ENCODE measurements at places on chromosomes 7 and 10.

DNA sequence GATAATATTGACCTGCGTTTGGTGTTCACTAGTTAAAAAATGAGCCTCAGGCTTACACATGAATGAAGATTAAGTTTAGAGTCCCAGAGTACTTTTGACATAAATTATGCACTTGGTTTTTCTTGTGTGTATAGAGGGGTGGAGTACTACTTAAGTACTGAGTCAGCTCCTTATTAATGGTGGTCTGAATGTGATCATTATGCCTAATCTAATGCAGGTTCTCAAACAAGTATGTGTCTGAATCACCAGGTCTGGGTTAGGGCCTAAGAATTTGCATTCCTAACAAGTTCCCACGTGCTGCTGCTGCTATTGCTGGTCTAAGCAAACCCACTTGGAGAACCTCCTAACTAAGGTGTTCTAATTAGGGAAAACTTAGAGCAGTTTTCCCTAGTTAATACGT lies 30.7 kb upstream of the STOX1 start:
- DNase-seq = no peak

DNA sequence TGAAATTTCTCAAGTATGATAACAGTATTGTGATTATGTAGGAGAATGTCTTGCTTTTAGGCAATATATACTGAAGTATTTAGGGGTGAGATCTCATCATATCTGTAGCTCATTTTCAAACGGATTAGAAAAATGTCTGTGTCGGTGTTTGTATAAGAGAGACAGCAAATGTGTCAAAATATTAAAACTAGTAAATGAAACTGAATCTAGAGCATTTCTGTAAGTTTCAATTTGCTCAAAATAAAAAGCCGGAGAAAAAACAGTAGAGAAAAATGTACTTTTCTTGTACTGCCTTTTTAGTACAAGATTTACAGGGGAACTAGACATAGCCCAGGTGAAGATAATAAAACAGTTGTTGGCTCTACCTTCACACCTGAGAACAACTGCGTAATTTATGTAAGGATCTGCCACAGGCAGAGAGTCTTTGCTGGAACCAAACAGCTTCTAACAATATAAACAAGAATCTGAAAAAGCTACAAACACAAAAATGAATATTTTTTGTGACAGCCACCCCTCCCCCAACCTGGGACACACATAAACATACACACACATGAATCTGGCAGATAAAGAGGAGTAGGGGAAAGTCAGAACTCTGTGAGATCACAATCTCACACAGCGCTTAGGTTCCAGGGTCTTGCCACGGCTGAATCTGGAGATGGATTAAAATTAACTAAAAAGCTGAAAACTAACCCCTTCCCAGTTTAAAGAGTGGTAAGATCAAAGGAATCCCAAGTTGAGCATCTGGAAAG lies 153.3 kb downstream of the AVL9 start:
- no peak for DNase-seq

DNA sequence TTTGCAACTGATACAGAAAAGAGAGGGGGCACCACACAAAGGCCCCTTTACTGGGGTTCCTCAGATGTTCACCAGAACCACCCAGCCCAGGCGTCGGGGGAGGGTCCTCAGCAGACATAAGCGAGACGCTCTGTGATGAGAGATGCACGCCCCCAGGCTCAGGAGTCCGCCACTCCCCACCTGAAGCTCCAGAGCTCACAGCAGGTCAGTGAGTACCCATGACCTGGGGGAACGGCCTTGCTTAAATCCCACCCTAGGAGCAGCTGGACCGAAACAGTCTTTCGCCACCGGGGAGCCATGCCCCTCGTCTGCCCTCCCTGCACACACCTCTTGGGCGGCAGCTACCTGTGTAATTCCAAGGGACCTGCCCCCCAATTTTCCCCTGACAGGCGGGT lies 2.8 kb downstream of the CRYGN start:
- DNase-seq = no peak

DNA sequence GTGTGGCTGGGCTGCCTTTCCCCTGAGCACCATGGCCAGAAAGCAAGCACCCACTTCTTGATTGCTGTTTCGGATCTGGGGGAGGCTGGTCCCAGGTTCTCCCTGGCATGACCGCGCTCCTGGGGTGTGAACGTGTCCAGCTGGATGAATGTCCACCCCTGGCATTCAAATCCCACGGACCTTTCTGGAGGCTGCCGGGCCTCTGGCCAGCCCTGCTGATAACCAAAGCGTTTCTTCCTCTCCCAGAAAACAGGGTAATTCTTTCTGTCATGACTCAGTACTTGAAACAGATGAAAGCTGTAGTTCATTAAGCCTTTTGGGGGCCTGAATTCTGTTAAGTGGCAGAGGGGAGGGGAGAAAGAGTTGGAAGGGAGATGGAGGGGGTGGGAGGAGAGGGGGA lies 73.1 kb upstream of the SAMD8 start:
- DNase-seq = no peak

DNA sequence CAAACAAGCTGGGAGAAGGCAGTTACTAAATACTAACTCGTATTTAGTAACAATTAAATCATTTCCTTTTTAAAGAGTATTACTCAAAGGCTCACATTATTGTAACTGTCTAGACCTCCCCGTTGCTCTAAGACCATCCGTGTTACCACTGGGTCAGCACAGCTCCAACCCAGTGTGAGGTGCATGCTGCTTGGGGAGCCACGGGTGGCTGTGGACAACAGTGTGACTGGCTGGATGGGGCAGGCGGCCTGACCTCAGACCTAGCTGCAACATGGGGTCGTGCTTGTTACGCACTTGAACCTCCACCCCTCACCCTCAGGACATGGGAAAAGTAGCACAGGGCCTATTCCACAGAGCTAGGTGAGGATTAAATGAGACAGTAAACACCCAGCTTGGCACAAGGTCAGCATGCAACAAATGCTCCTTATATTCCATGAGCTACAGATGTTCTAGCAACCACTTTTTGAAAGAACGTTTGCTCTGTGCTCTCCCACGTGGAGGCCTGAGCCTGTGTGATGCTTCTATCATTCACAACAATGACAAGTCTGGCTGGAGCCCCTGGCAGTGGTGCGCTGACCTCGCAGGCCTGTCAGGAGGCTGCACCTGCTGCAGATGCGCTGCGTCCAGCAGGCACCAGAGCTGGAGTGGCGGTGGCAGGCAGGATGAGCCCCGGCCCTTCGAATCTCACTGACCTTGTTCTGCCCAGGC lies 135.7 kb downstream of the PKD1L1 start:
- DNase-seq = no peak

DNA sequence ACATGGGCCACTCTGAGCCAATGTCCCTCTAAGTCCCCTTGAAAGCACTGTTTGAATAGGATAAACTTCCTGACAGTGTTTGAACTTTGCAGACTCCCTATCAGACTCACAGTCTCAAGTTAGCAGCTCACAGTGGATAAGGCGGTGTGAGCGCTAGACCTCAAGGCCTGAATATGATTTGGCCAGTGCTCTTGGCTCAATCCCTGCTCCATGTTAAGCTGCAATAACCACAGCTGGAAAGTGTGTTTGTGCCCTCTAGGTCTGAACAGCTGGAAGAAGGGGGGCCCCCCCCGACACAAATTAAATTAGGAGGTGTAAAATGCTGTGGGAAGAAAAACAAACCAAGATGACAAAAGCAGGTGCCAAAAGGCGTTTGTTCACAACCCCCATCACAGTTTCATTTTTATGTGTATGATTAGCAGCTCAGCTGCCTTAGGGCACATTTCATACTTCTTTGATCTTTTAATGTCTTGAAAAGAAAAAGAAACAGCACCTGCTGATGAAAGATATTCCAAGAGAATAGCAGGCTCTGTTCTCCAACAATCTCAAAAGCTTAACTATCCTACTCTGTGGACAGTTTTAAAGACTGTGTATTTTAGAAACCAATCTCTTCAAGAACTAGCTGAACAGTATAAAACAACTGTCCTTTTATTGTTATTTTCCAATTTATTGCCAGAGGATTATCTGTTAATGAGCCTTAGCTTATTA lies 167.6 kb downstream of the SNX13 start:
- DNase-seq = no peak

DNA sequence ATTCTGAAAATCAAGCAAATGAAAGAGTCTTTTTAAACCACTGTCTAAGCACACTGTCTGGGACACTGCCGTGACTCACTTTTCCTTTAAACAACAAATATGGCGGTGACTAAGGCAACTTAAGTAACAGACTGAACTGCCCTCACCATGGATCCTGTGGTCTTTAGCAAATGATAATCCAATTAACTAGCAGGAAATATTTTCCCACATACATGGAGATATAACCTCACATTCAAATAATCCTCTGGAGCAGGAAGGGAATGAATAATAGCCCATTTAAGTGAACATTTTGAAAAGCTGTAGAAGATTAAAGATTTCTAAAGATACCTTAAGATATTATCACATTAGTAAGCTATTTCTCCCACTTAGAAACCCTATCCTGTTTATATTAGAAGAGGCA lies 40.3 kb upstream of the LRRC17 start:
- no peak for DNase-seq

DNA sequence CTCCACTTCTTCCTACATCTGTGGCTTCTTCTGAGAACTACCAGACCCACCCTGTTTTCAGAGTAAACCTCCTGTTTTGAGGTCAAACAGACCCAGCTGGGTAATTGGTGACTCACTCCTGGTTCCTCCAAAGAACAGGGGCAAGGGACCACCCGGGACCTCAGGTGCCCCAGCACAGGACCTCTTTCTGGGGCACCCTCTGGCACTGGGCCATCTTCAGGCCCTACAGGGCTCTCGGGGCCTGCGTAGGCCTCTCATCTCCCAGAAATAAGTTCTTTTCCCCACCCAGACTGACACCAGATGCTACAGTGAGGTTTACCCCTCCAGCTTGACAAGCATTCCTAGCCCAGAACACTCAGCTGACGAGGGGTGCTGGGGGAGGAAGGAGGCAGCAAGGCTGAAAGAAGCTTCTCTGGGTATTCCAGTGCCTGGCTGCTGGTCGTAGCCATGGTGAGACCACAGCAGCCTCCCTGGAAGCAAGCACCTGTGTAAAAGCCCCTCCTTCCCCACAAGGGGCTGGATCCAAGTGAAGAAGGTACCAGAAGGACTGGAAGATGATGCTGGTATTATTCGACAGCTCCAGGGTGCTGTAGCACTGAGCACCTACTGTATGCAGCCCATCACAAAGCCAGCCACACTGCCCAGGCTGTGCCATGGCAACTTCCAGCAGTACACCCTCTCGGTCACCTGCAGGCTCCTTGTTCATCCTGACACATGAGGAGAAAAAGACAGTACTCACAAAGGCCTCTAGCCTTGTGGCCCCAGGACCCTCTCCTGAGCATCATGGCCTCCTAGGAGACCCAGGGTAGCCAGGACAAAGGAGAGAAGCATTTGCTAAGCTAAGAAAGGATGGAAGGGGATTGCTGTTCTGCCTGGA lies 47.4 kb downstream of the ALOX5 start:
- no peak for DNase-seq
